ENCODE measurements at places on chromosomes 7 and 10.

GRCh38 chr7:108376206-108376605 is 80.0 kb downstream of the NRCAM start:
- DNase-seq = no peak

GRCh38 chr10:71394926-71395562 is 1.7 kb upstream of the CDH23 start:
- DNase-seq = no peak

GRCh38 chr7:108136191-108136688 is 6.1 kb upstream of the LAMB4 start:
- DNase-seq = no peak

- no peak for DNase-seq
These were observed 154.4 kb upstream of the C7orf33 start for GRCh38 chr7:148436135-148436534.

DNA sequence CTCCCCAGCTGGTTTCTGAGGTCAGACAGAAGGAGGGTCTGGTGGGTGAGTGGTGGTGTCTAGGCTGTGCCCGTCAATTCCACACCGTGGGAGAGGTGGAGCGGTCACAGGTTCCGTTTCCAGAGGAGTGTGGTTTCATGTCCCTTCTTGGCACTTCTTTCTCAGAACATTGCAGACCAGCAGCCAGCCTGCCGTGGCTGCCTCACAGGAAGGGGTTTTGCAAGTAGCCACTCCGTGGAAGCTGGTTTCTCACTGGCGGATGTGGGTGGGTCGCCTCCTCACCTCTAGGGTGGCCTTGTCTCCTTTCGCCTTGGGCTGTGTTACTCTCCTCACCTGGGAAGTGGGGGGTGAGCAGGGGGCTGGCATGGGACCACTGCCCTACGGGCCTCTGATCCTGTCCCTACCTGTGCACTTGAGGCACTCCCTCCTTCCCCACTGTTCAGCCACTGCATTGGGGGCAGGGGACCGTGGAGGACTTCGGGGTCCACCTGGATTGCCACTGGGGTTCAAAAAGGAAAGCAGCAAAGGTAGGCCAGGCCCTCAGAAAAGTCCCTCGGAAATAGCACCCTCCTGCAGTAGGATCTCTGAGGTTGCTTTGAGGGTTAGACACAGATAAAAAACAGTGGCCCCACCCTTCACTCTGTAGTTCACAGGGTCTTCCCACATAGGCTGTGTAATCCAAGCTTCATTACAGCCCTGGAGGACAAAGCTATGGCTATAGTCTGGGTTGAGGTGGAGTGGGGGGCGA is 33.9 kb downstream of the TSPAN14 start:
- no peak for DNase-seq

DNA sequence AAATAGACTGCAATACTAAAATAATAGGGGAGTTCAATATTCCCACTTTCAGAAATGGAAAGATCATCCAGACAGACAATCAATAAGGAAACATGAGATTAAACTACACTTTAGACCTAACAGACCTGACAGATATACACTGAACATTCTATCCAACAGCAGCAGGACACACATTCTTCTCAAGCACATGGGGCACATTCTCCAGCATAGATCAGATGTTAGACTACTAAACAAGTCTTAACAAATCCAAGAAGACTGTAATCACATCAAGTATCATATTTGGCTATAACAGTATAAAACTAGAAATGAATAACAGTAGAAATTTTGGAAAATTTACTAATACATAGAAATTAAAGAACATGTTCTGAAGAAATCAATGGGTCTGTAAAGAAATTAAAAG is 458.9 kb upstream of the ANKRD30A start:
- DNase-seq = no peak

DNA sequence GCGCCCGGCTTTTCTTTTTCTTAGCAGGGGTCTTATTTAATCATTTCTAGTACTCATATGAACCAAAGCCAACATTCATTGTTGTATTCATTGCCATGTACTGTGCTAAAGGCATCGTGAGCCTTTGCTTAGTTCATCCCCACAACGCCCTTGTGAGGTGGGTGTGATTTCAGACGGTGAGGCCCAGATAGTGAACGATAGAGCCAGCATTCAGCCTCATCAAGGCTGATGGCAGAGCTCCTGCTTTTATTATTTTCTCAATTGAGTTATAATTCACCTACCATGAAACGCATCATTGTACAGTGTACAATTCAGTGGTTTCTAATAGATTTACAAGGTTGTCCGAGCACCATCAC is 50.1 kb downstream of the HK1 start:
- DNase-seq = no peak

DNA sequence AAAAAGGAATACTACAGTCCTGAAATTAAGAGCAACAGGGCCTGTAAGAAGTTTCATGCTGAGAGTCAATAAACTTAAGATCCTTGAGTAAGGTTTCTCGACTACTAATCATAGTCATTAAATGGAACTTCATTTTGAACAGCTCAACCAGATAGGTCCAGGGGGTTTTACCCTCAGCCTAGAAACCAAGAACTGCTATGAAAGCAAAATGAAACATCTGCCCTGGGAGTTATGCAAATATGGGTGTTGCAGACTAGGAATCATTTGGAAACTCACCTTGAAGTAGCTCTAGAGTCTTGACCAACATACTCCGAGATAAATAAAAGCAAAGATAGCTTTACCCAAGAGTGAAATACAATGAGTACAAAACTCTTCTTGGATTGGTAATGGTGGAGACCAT is 128.0 kb downstream of the HGF start:
- no peak for DNase-seq

DNA sequence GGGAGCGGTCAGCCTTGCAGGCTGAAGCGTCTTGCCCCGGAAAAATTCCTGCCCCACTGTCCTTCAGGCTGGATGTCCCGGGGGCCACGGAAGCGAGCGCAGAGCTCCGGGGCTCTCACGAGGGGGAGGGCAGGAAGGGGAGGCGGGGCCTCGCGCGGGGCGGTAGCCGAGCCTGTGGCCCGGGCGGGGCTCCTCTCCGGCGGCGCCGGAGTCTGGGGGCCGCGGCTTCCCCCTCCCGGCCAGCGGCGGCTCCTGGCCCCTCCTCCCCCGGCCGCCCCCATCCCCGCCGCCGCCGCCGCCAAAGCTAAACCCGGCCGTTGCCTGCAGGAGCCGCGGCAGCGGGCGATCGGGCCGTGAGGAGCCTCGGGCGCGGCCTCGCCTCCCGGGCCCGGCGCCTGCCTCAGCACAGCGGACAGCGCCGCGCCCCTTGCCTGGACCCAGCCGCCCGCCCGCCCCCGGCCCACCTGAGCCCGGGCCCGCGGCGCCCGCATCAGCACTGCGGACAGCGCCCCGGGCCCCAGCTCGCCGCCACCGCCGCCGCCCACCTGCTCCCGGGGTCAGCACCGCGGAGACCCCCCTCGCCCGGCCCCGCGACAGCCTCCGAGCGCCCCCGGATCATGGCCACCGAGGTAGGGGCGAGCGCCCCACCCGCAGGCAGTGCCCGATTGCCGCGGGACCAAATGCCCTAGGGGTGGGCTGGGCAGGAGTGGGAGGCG is at the start of gene GOLGA7B:
Gene GOLGA7B, plus strand, starts transcription at position 157 of the 716 bp plus-strand sequence. Its CDS starts 461 bp downstream, at position 618.
- no peak for DNase-seq

DNA sequence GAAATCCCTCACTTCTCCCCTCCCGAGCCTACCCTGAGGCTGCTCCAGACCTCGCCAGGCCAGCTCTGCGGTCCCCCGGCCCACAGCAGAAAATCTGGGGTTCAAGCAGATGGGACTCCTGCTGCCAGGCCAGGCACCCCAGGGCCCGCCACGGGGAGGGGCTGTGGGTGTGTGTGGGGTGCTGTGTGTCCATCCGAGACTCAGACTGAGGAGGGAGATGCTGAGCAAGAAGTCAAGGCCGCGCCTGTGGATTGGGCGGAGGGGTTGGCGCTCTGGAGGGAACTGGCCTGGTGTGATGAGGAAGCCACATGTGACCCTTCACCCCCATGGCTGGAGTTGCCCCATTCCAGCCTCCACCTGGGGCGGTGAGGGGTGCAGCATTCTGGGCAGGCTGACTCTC is 51.1 kb downstream of the YKT6 start:
- DNase-seq = no peak

DNA sequence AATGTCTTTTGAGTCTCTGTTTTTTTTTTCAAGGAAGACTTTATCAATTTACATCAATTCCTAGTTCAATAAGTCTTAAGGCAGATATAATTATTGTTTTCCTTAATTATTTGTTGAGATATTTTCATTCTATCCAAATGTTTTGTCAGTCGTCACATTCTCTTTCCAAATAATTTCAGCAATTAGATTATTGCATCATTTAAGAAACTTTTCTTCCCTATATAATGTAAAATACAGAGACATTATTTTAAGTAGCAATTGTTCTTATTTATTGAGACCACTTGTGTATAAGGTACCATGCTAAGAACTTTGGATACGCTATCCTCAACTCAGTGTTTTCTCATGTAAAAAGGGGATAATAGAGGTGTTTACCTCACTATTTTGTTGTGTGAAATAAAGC is 38.1 kb upstream of the GNAT3 start:
- DNase-seq = no peak

GRCh38 chr10:43606323-43607198 is at the start of gene ZNF485:
ZNF485 (plus strand) TSS chr10:43606438; CDS start chr10:43607051, 613 bp downstream.
- DNase-seq = peak; percentile 34

GRCh38 chr10:108849688-108850087 is 1073.6 kb downstream of the XPNPEP1 start:
- DNase-seq = no peak

DNA sequence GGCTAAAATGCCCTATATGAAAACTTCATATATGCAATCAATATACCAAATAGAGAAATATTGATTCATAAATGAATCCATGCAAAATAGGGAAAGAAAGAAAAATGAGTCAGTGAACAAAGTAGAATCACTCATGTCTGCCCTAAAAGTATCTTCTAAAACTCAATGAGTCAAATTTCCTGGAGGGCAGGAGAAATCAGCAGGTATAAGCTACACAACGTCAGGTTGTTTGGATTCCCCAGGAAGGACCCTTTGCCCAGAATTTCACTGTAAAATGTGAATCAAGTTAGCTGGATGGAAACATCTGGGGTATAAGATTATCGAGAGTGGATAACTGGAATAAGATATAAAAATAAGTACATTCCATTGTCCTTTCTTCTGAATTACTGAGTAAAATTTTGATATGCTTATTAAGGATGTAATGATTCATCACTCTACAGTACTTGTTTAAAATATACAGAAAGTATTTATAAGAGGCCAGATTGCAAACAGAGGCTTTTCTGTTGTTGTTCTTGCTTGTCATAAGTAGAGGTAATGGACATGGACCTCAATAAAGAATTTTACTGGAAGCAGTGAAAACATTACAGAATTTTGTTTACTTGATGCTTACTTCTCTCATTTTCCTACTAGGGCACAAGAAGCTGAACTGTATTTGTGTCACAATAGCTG is 99.0 kb downstream of the AGMO start:
- no peak for DNase-seq

DNA sequence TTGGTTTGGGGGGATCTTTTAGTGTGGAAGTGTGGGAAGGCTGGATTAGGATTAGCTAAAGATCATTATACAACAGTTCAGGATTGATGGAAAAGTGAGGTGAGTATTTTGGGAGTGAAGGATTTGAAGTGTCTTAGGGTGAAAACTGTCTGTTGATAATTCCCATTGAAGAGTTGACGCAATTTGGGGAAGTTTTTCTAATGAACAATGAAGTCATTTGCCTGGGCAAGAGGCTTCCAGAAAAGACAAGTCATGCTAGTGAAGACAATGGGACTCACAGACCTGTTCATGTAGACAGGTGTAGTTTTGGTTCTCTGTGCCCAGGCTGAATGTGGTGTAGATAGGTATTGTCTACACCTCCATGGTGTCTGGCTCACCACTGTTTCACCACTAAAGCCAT is 194.3 kb upstream of the GPR26 start:
- DNase-seq = no peak

- no peak for DNase-seq
These were observed 25.8 kb upstream of the ZNF488 start for GRCh38 chr10:47409866-47410256.

GRCh38 chr10:111128331-111129180 is 51.7 kb downstream of the ADRA2A start:
- DNase-seq = no peak

DNA sequence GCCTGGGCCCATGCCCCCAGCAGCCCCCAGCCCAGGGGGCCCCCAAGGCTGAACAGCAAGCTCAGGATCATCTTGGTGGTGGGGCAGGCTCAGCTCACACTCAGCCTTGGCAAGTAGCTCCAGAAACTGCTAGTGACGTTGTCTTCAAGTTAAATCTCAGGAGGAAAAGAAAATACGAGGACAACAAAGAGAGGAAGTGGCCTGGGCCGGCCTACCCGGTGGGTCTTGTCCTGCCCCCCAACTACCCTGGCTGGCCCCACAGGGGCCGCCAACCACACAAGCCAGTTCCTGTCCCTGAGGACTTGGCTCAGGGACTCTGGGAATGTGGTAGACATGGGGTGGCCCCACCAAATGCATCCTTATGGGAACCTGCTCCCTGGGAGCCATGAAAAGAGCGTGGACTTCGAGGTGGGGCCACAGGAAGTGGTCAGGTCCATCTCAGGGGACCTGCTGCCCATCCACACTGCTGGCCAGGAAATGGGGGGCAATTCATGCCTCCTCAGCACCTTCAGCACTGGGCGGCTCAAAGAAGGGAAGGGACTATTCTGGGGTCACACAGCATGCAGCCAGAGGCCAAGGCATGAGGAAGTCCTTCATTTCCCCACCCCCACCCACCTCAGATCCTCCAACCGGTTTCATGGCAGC is at the start of gene MMRN2:
Gene MMRN2, minus strand, starts transcription at position 145 of the 645 bp plus-strand sequence. Its CDS starts 74 bp downstream, at position 71.
- DNase-seq = no peak

DNA sequence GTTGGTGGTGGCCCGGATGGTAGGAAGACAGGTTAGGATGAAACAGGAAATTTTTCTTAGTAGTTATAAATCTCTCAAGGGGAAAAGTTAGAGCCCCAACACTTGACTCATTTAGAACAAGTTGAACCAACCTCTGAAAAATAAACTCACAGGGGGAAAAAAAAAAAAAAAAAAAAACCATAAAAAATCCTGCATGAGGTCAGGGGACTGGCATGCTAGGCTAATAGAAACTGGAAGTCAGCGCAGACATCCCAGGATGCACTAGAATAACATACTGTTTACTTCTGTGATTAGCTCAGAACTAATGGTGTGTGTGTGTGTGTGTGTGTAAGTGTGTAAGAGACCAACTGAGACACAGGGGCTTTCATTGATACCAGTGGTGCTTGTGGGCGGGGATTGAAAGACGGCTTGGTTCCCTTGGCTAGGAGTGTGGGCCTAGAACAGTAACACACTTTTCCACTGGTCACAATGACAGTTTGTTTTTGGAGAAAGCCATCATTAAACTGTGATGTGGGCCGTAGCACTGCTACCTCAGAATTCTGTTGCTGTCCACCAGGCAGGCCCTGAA is 491.6 kb upstream of the GALNT17 start:
- DNase-seq = no peak
